Naive thymus-derived CD8-positive, alpha-beta T cell (primary cell): ENCODE measurements at places on chromosomes 2 and 18.

- peak; percentile 40 for DNase-seq
Measured at GRCh38 chr2:190781604-190782198, 98.9 kb upstream of the GLS start.

- no peak for DNase-seq
Measured at GRCh38 chr2:147100406-147101035, 744.3 kb upstream of the ACVR2A start.

DNA sequence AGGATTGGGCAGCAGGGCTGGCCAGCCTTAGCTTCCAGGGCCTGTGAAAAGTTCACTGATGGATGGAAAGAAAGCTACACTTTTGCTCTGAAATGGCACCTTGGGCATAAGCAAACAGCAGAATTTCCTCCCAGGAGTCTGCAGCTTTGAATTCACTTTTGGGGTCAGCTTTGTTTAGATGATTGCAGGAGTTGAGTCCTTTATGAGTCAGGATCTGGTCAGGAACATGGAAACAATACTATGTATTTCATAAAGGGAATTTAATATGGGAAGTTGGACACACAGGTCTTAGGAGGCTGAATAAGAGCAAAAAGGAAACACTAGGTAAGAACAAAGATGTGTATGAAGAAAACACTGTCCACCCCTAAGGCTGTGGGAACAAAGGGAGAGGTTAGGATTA is 345.3 kb downstream of the TSN start:
- no peak for DNase-seq

DNA sequence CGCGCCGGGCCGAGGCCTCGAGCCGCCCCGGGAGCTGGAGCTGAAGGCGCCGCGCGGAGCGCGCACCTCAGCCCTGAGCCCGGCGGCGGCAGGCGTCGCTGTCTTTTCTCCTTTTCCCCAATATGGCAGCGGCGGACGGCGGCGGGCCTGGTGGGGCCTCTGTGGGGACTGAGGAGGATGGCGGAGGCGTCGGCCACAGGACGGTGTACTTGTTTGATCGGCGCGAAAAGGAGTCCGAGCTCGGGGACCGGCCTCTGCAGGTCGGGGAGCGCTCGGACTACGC is 369 bp downstream of the SMCHD1 start:
- no peak for DNase-seq

- DNase-seq = no peak
Measured at GRCh38 chr2:157722580-157723234, 94.0 kb upstream of the ACVR1C start.

DNA sequence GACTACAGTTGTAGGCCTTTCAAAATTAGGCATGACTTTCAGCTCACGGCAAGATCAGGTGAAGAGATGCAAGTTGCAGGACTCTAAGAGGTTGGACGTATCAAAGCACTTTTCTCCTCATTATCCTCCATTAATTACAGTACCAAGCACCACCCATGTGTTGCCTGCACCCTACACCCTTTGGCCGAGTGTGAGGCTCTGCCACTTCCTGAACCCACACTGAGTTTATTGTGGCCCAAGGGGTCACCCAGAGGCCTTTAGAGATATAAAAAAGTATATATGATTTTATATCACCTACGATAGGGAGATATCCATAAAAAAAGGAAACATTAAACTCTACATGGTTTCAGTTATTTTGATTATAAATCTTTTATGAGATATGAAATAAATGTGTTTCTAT is 2.8 kb downstream of the UGT1A8 start:
- no peak for DNase-seq

GRCh38 chr2:170147576-170147975 is 30.4 kb upstream of the MYO3B start:
- no peak for DNase-seq

GRCh38 chr2:64493788-64494187 is 30.3 kb upstream of the AFTPH start:
- DNase-seq = no peak

DNA sequence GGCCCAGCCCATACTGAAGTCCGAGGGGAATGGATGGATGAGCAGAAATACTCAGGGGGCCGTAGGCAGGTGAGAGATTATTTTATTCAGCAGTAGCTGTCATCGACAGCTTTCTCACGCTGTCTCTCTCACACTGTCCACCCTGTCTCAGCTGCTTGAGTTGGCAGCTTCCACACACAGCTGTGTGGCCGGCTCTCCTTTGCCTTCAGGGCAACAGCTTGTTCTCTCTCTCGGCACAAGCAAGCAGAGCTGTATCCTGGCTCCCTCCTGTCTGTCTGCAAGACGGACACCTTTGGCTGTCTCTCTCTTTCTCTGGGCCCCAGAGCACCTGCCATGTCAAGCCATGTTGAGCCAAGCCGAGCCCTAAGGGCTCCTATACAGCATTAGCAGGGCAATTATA is 9.8 kb upstream of the PAPOLG start:
- DNase-seq = no peak

DNA sequence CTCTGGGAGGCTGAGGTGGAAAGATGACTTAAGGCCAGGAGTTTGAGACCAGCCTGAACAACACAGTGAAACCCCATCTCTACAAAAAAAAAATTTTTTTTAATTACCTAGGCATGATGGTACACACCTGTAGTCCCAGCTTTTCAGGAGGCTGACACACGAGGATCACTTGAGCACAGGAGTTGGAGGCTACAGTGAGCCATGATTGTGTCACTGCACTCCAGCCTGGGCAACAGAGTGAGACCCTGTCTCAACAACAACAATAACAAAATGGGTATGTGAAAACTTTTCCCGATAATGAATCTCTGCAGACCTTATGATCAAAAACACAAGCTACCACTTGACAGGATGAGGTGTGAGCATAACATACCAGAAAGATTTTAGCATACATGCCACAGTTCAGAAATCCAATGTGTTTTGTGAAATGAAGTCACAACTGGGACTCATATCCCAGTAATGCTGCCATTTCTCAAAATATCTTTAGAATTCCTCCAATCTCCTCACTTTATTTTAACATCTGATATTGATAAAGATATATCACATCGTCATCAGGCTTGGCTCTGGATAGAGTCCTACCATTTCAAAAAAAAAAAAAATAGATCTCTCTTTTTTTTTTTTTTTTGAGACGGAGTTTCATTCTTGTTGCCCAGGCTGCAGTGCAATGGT is 74.0 kb upstream of the PELI1 start:
- no peak for DNase-seq

GRCh38 chr2:15809404-15809803 is 130.9 kb upstream of the MYCN start:
- no peak for DNase-seq

- DNase-seq = no peak
Measured at GRCh38 chr2:71940695-71941094, 207.0 kb downstream of the CYP26B1 start.

DNA sequence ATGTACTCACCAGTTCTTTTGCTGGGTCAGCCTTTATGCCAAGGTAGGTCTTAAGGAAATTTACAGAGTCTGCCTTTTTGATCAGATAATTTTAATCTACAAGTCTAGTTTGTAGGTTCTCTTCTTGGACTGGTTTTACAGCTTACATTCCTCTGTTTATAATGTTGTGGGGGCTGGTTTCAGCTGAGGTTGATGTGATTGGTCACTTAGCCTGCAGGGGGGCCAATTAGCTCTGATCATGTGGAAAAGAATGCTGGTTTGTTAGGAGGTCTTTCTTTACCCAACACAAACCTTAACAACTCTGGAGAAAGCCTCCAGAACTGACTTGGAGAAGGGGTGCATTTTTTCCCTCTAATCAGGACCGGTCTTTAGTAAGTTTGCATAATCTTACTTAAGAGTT is at the start of gene KCNJ13:
Gene KCNJ13 (minus strand): TSS at position 131 of the 400 bp plus-strand sequence. CDS start 5,203 bp downstream, outside the sequence.
- no peak for DNase-seq

DNA sequence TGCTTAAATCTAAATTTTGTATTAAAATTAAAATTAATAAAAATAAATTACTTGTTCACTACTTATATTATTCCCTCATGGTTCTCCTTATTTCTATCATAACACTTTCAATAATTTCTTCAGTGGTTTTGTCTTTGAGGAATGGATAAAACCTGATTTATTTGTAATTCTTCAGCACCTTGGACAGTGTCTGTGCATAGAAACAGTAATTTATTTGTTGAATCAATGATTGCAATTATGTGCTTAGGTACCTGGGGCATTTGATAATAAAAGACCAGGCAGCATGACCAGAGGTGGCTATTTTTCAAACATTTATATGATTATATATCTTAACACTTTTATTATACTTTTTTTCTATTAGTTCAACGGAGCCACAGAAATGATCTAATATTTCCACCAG is 1062.7 kb downstream of the DSC3 start:
- no peak for DNase-seq

DNA sequence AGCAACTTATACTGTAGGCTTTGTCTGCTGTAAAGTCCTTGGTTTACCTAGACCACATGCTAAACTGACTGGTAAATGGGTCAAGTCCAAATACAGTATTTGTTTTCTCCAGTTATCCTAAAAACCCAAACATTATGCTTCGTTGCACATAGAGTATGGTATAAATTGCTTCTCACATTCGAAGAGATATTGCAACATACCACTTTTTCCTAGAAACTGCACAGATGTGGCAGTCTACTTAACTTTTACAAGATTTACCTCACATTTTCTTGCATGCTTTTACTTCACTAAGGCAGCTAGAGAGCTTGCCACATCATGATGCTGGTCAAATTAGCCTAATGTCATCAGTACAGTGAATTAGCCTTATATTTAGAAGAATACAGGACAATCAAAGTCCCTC is 66.0 kb upstream of the SCN7A start:
- DNase-seq = no peak

- no peak for DNase-seq
Measured at GRCh38 chr18:12088731-12089375, 4.8 kb upstream of the ANKRD62 start.

DNA sequence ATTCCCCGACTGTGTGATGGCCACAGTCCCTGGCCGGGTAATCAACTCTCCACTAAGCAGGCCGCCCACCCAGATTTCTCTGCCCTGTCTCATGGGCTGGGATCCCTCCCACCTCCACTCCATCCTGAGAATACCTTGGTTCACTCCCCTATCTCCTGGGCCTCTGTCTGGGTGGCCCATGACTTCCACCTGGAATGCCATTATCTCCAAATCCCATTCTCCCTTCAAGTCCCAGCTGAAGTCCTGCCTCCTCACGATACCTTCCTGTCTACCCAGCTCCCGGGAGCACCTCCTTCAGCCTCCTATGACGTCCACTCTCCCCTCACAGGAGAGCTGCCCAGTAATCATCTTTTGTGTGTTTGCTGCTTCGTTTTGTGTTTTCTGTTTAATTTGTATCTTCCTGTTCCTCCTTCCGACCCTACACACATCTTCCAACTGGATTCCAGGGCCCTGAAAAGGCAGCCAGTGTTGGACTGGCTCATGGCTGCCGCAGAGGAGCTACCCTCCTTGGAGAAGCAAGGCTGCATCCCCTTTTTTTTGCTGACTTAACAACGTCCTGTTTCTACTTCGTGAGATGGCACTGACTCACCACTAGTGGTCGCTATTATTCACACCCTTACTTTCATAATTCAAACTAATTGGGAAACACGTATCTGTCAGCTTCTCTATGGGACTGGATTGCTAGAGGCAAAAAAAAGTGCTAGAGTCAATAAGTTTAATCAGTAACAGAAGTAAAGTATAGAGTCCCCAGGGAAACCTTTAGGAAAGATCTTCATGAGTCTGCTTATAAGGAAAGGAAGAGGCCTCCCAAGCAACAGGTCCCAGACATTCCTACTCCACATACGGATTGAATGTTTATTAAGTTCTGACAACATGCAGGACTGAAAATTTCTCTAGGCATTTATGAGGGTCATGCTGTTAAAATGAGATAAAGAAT is 171.9 kb upstream of the GATA6 start:
- DNase-seq = no peak

GRCh38 chr2:84486441-84487115 is 27.5 kb upstream of the SUCLG1 start:
- no peak for DNase-seq

DNA sequence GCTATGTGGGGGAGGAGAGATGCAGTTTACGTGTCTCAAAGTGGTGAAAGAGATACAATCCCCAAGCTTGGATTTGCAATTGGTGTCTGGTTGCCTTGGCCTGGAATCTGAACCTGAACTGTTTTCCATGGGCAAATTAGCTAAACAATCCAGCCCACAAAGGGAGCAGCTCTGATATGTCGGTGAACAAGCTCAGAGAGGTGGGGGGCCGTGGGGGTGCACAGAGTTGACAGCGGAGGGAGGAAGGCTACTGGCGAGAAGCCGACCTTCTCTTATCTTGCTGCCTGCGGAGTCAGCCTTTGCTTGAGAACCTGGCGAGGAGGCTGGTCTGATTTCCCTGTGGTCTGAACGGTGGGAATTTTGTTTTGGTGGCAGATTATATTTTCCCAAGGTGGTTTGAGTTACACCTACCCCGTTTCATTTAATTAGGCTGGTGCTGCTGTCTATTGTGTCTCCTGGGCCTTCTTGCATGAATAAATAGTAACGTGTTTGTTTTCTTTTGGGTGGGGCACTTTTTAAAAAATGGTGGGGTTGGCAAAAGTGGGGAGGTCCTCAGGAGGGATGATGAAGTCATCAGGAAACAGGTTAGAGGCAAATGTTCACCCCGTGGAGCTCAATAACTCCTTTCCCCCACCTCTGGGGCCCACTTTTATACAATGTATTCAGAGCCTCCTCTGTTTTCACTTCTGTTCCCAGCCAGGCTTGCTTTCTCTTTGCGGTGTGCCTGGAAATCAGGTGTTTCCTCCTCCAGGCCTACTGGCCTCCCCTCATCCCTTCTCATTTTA is 80.9 kb upstream of the IGFBP5 start:
- no peak for DNase-seq

GRCh38 chr2:41829052-41829451 is 218.8 kb upstream of the PKDCC start:
- no peak for DNase-seq

DNA sequence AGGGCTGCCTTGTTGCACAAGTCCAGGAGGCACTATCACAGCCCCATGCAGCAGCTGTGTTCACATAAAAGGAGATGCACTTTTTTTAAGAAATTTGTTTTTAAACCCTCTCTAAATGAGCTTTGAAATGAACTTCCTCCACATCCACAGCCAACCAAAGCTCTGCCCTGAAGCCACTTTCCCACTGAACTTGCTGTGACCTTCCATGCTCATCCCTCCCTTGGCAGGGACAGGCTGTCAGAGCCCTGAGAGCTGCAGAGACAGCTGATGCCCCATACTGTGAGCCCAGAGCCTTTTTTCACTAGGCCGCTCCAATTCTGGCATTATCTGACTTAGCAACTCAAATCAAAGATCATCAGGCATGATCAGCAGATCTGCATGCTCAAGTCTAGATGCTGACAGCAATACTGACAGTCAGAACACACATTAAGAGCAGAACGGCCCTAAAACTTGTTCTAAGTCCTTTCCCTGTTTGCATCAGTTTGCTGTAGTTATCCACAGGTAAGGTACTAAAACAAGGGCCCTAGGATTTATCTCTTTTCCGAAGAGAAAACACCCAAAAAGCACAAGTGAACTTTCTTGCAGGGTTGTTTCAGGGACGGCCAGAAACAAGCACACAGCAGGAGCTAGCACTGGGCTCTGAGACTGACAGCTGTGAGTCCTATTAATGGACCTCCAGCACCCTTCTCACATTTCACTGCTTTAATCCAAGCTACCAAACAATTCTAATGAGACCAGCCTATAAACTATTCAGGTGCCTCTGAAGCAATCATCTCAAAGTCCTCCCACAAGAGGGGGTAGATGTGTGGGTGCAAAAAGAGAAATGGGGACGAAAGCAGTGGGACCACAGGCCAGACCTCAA is 34.9 kb downstream of the RNU4ATAC start:
- DNase-seq = no peak

GRCh38 chr2:239884875-239885274 is 140.3 kb downstream of the NDUFA10 start:
- no peak for DNase-seq
